SHP77 treated with DMSO at 0.1 percent for 48 hours (cell line): ENCODE measurements at places on chromosomes 6 and 20.

GRCh38 chr20:10611357-10611756, 62.4 kb downstream of the JAG1 start:
- DNase-seq = no peak

DNA sequence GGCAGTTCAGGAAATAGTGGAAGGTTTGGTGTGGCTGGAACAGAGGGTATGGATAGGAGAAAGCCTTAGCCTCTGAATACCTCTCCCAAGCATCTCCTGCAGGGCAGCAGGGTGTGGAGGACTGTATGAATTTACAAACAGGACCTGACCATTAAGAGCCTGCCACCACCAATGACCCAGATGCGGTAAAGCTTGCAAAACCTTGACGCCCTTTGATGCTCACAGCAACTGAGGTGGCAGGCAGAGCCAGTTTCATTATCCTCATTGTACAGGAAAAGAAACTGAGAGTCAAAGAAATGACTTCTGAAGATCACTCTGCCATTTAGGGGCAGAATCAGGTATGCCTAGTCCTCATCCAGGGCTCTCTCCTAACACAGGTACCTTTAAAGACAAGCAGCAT, 2.4 kb downstream of the HM13 start:
- DNase-seq = no peak

- DNase-seq = no peak
These were observed 670.8 kb downstream of the TFAP2A start for GRCh38 chr6:9744119-9744518.

- no peak for DNase-seq
These were observed 81.0 kb downstream of the MYB start for GRCh38 chr6:135261872-135262725.

GRCh38 chr20:52160621-52161204, 30.9 kb downstream of the ZFP64 start:
- DNase-seq = no peak

DNA sequence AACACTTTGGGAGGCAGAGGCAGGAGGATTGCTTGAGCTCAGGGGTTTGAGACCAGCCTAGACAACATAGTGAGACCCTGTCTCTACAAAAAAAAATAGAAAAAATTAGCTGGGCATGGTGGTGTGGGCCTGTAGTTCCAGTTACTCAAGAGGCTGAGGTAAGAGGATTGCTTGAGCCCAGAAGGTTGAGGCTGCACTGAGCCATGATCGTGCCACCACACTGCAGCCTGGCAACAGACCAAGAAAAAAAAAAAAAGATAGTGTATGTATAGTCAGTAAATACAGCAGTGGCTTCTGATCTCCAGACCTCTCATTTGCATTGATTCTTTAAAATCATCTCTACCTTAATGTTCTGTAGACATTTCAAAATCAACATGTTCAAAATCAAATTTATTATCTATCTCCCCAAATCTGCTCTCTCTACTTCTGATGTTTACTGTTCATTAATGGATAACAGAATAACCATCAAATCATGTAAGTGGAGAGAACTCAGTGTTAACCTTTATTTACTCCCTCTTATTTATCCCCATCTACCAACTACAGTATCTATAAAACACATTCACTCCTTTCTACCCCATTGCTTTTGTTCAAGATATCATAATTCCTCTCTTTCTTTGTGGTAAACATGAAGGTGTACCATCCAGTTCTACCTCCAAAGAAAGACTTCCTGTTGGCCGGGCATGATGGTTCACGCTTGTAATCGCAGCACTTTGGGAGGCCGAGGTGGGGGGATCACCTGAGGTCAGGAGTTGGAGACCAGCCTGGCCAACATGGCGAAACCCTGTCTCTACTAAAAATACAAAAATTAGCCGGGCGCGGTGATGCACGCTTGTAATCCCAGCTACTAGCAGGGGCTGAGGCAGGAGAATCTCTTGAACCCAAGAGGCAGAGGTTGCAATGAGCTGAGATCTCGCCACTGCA, 7.7 kb downstream of the PROCR start:
- DNase-seq = no peak

- no peak for DNase-seq
These were observed 117.5 kb downstream of the PLCB4 start for GRCh38 chr20:9186396-9186795.
